ENCODE measurements at places on chromosomes 7 and 10.
A peak's percentile ranks its signal among the peaks of the same experiment; 100 is the strongest.

- DNase-seq, result no peak
Measured at GRCh38 chr7:34163956-34164355, 258.6 kb downstream of the BMPER start.

DNA sequence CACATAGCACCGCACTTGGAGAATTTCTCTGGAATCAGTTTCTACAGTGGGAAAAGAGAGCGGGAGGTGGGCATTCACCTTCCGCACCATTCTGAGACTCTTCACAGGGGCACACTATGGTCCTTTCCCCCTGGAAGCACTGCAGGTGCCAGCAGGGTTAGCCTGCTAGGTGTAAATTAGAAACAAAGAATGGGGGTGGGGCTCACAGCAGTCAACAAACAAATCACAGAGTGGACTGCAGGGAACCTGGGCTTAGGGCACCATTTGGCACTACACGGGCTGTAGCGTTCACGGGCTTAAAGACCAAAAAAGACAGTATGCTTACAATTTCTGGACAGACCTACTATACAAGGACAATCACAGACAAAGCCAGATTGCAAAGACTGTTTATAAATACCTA lies 8.0 kb upstream of the PKD1L1 start:
- no peak for DNase-seq

- no peak for DNase-seq
Measured at GRCh38 chr7:80807166-80807900, 111.5 kb downstream of the SEMA3C start.

DNA sequence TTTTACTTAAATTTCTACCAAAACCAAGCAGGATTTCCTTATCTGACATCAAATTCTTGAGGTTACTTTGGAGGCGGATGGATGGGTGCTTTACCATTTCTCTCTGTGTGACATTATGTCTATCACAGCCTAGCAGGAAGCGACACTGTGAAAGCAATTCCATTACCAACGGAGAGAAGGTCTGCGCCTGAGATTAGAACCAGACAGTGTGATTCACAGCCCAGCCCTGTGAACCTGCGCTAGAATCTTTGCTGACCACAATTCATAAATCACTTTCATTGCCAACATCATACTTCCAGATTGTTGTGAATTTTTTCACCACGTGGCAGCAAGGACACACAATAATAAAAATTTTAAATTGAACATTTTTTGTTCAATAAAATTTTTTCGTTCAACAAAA lies 126.5 kb downstream of the CUBN start:
- no peak for DNase-seq

DNA sequence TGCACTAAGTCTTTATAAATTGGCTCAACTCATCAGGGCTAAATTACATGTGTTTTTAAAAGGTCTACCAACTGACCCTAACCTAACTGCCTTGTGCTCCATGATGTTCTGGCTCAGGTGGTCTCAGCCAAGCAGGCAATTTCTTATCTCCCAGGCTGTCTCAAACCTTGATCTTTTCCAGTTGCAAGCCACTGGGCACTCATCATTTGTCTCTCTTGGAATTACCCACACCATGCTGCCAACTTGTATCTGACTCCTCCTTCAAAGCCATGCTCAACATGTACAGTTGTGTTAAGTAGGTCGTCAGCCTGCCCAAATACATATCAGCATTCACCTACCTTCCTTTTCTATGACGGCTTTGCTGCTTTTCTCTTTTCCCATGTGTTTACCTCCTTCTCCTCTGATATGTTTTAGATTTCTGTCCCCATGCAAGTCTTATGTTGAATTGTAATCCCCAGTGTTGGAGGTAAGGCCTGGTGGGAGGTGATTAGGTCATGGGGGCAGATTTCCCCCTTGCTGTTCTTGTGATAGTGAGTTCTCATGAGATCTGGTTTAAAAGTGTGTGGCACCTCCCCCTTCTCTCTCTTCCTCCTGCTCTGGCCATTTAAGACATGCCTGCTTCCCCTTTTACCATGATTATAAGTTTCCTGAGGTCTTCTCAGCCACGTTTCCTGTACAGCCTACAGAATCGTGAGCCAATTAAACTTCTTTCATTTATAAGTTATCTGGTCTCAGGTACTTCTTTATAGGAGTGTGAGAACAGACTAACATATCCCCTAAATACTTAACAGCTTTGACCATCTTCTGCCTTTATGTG lies 130.0 kb downstream of the ELAPOR2 start:
- DNase-seq, result peak; percentile 36

DNA sequence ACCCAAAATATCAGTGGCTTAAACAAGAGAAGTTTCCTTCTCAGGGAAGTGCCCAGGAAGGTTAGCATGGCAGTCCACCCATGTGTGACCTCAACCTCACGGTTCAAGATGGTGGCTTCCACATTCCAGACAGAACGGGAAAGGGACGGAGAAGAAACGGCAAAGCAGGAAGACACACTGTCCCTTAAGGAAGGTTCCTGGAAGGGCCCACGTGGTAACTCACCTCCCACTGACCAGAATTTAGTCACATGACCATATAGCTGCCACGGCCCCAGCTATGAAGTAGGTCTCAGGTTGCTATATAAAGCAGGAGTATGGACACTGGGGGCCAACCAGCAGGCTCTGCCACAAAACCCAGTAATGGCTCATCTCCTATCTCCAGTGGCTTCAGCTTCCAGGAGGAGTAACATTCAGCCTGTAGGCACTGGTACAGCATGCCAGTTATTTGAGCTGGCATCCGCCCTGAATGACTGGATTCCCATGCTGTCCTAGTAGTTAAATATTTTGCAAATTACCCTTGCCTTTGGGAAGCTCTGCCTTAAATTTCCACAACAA lies 278.5 kb upstream of the KLF14 start:
- no peak for DNase-seq

- peak; percentile 69 for DNase-seq
Measured at GRCh38 chr10:43105102-43105955, 28.5 kb downstream of the RET start.

- no peak for DNase-seq
Measured at GRCh38 chr7:19919261-19920095, 146.1 kb upstream of the TMEM196 start.

DNA sequence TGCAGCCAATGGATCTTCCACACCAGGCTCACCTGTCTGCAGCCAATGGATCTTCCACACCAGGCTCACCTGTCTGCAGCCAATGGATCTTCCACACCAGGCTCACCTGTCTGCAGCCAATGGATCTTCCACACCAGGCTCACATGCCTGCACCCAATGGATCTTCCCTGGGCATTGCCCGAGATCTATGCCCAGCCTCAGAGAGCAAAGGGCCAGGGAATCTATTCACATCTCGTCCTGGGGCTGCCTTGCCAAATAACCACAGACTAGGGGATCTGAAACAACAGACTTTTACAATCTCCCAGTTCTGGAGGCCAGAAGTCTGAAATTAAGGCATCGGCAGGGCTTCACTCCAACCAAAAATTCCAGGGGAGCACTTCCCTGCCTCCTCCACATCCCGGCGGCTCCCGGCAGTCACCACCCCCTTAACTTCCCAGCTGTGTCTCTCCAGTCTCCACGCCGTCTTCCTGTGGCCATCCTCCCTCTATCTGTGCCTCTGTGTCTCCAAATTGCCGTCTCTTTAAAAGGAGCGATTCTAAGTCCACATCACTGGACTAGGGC lies 92.4 kb upstream of the PPP2R2D start:
- no peak for DNase-seq

GRCh38 chr10:12701696-12702095 lies 299.8 kb downstream of the CCDC3 start:
- no peak for DNase-seq

DNA sequence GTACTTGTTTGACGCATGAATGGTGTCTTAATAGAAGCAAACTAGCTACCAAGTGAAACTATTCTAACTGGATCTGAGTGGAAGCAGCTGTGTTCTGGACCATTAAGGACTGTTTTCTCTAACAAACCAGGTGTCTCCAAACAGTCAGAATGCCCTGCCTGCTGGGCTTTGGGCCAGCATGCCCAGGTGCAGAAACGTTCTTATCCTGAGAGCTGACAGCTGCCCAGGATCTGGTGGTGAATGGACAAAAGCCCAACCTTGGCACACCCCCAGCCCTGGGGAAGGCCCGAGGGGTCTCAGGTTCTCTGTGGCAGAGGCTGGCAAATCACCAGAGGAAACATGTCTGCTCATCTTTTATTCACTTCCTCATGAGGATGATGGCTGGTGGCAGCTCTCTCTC lies 48.2 kb upstream of the LAMB4 start:
- DNase-seq, result no peak

DNA sequence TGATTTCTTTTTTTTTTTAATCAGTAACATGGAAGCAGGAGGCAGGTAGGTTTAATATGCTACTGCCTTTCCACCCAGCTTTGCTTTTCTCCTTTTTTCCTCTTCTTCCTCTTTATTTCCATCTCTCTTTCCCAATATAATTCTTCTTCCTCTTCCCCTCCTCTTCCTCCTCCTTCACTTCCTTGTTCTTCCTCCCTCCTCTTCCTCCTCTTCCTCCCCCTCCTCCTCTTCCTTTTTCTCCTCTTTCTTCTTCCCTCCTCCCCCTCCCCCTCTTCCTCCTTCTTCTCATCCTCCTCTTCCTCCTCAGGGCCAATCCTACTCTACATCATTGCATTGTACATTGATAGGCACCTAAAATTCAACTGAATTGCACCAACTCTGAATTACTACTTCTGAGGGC lies 11.4 kb downstream of the ZNF503 start:
- no peak for DNase-seq

DNA sequence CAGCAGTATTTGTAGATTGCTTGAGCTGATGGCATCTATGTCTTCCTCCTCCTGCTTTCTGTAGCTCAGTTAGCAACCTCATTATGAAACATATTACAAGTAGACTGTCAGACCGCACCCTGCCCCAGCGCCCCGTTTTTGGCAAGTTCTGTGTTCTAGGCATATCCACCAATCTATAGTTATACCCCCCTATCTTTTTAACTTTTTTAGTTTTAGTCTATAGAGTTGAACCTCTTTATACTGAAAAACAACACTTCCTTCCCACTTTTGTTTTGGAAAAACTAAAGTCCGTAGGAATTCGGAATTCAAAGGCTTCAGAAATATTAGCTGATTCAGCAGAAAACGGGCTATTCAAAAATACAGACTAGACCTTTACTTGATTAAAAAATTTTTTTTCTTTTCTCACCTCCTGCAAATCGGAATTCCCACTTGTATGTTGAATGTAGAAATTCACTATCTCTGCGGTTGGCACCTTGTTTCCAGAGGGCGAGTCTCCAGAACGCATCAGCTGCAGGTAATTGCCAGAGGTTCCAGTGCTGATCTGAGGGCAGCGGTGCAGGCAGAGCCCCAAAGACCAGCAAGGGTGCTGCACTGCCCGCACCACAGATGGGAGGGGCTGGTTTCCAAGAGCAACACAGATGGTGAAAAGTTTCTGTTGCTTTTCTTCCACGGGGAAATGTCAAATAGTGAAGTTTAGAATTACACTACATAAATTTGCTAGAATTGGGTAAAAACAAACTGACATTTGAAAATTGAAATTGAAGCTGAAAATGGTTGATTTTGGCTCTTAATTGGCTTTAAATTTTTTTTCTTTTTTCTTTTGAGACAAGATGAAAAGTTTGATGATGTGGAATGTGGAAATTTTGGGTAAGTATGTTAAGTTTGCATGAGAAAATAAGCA lies 2.2 kb upstream of the FZD8 start:
- no peak for DNase-seq

DNA sequence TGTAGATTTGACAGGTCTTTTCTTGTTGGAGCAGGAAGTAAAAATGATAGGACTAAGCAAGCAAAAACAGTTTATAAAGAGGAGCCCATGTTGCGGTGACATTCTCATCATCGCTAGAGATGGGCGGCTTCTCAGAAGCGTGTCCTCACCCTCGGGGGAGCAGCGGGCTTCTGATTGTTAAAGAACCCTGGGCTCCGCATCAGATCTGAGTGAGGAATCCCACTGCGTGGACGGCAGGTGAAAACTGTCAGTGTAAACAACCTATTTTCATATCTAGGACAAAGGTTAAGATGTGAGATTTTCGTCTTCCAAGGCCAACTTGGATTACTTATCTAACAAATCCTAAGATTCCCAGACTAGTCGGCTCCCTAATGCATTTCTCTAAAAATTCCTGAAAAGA lies 177.6 kb downstream of the ADARB2 start:
- no peak for DNase-seq

- no peak for DNase-seq
Measured at GRCh38 chr7:158722574-158723237, 18.1 kb upstream of the NCAPG2 start.

Data from GM12865 (cell line).